Naive thymus-derived CD8-positive, alpha-beta T cell (primary cell): ENCODE measurements at places on chromosomes 5 and 9.
A peak's percentile ranks its signal among the peaks of the same experiment; 100 is the strongest.

- no peak for DNase-seq
Measured at GRCh38 chr9:19497276-19497675, 88.5 kb downstream of the ACER2 start.

DNA sequence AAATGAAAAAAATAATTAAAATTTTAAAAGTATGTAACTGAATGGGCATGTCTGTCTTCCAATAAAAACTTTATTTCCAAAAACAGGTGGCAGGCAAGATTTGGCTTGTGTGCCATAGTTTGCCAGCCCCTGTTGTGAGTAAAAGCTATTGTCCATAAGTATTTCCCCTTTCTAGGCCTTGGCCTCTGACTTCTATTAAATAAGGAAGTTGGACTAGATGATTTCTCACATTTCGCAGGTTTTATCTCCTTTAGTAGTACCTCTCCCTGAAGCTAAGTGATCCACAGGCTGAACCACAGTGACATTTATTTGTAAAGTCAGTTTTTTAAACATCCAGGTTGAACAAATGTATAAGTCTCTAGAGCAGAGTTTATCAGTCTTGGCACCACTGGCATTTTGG, 41.3 kb downstream of the RECK start:
- DNase-seq, result no peak

GRCh38 chr5:68418680-68419079, 203.1 kb downstream of the PIK3R1 start:
- no peak for DNase-seq

GRCh38 chr5:178280631-178281030, 48.0 kb upstream of the PHYKPL start:
- no peak for DNase-seq

- DNase-seq, result no peak
Measured at GRCh38 chr5:109911731-109912130, 222.0 kb downstream of the MAN2A1 start.

DNA sequence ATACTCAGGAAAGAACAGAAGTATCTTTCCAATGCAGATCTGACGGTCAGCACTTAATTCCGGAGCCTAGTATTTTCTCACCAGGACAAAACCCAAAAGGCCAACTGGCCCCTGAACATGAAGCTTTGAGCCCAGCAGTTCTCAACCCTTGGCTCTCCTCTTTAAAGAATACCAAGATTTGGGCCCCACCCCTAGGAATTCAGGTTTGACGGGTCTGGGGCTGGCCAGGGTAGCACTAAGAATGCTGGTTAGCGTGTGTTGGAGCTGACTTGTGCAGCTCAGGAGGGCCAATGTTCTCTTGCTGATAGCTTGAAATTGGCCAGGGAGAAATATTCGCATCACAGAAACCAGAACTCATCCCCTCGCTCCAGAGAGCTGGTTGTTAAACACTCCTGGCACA, 88.3 kb upstream of the PTCH1 start:
- no peak for DNase-seq

- peak; percentile 28 for DNase-seq
Measured at GRCh38 chr5:178839319-178839704, 20.4 kb upstream of the ZNF354B start.

DNA sequence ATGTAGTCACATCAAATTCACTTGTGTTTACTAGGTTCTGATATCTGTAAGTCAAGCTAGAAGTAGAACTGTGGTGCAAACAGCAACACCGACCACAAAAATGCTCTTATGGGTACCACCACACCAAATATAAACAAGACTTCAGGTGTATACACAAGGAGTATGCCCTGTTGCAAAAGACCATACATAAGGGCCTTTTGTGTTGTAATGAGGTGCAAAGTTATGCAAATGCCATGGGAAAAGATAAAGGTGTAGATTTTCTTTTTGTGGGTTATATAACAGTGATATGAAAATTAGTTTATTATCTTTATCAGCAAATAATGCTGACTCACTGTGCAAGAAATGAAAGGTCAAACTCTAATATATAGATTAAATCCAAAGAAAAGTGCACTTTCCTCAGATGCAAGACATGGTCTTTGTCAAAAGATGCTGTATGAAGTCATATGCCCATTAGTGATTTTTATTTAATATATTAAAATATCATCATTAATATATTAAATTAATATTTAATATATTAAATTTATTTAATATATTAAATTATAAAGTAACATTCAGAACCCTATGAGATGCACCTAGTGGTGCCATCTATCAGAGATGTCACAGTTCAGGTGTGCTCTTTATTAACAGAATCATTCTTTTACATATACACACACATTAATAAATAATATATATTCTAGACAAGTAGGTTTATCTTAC, 26.7 kb upstream of the ALDH1A1 start:
- no peak for DNase-seq

GRCh38 chr9:37284636-37285035, 137.9 kb upstream of the GRHPR start:
- DNase-seq, result no peak

DNA sequence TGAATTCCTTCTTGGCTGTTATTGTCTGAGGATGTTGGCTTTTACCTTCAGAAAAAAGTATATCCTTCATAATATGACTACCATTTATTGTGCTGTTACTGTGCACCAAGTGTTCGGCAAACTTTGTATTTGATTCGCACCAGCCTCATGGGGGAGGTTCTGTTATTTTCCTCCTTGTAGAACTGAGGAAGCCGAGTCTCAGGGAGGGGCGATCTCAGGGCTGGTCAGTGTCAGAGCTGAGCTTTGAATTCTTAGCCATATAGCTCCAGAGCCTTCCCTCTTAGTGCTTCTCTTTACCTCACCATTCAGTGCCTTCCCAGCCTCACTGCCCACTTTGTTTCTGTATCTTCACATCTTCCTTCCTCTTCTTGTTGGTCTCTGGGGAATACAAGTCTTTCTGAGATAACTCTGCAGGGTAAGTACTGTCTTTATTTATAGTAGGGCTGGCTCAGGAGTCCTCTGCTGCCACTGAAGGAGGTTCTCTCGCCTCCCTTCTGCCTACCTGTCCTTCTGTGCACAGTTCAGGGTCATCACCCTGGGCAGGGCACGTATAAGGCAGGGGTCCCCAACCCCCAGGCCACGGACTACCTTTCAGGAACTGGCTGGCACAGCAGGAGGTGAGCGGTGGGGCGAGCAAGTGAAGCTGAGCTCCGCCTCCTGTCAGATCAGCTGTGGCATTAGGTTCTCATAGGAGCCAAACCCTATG, 48.4 kb downstream of the GALNT10 start:
- DNase-seq, result no peak

GRCh38 chr5:111758284-111758628, 1.3 kb upstream of the NREP start:
- DNase-seq, result no peak
